ENCODE measurements at places on chromosomes 12 and 14.

GRCh38 chr12:11623382-11623781 lies 26.1 kb upstream of the ETV6 start:
- DNase-seq: no peak

- DNase-seq: no peak
Measured at GRCh38 chr12:14613718-14614117, 46.0 kb upstream of the PLBD1 start.

GRCh38 chr12:88947486-88948043 lies 367.3 kb upstream of the KITLG start:
- DNase-seq: no peak

DNA sequence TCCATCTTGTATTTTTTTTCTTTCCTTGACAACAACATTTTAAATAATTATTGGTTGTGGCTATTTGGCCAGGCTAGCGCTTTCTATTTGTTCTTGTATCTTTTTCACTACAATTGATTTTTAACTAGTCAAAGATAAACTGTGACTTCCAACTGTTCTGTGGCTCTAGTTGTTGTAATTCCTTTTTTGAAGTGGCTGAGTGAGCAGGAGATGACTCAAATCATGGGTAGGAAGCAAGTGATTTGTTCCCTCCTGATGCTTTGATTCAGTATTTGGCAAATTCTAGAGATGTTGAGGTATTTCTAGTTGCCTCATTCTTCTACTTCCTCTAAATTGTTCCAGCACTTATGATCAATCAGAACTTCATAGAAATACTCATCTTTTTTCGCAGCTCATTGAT lies 633.5 kb downstream of the RERGL start:
- no peak for DNase-seq

DNA sequence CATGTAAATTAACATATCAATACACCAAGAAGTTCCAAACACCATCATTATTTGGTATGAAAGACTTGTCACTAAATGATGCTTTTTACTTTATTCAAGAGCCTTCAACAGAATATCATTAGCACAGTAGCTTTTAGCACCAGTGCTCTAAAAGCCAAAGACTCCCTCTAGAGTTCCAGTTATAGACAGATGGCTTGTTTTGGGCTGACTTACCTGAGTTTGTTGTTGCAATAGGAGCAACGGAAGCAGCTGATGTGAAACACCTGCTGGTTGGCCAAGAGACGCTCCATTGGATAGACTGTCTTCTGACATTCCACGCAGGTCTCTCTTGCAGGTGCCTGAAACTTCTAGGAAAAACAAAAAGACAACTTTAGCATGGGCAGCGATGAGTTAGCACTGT lies 14.5 kb upstream of the CERS5 start:
- no peak for DNase-seq

- DNase-seq: no peak
Measured at GRCh38 chr12:40144023-40144422, 38.1 kb upstream of the SLC2A13 start.

GRCh38 chr14:36054353-36055051 lies 122.0 kb downstream of the PTCSC3 start:
- DNase-seq: no peak

DNA sequence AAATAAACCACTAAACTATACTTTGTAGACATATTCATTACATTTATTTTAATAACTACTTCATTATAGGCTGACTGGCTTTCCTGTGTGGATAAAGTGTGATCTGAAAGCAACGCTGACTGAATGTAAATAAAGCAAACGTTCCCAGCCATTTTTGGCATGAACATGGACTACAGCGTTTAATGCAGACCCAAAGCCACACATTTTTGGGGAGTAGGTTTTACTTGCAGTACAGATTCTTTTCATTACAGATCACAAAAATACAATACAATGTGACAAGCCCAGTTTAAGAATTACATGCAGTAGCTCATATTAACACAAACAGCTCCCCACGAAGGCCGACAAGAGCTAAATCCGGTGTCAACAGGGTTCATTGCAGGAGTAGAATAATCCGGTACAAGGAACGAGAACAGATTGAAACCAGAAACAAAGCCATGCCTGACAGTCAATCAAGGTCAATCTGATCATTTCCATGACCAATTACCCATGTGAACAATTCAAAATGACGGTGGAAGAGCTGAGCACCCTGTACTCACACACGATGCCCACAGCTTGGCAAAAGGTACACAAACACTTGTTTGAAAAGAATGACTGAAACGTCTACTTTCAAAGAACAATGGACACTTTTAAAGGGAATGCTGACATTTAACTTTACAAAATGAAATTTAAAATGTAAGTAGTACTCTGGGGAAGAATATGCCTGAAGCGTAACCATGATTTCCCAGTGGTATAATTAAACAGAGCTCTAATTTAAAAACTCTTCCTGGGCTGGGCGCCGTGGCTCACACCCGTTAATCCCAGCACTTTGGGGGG lies 5.3 kb downstream of the BAG5 start:
- DNase-seq: no peak

GRCh38 chr14:82642425-82642824 lies 1108.8 kb upstream of the SEL1L start:
- no peak for DNase-seq

GRCh38 chr14:24094841-24095270 lies 745 bp downstream of the PCK2 start:
- DNase-seq: no peak

GRCh38 chr14:93410893-93411292 lies 19.8 kb upstream of the UNC79 start:
- DNase-seq: no peak

GRCh38 chr12:22083167-22083566 lies 37.1 kb downstream of the CMAS start:
- no peak for DNase-seq

DNA sequence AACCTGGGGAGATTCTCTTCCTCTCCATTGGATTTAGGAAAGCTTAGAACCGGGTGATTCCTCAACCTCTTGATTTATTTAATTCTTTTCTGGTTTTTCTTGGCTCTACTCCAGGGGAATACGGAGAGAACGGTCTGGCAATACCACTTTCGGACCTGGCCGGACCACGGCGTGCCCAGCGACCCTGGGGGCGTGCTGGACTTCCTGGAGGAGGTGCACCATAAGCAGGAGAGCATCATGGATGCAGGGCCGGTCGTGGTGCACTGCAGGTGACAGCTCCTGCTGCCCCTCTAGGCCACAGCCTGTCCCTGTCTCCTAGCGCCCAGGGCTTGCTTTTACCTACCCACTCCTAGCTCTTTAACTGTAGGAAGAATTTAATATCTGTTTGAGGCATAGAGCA lies 67.6 kb downstream of the PTPN11 start:
- DNase-seq: no peak

DNA sequence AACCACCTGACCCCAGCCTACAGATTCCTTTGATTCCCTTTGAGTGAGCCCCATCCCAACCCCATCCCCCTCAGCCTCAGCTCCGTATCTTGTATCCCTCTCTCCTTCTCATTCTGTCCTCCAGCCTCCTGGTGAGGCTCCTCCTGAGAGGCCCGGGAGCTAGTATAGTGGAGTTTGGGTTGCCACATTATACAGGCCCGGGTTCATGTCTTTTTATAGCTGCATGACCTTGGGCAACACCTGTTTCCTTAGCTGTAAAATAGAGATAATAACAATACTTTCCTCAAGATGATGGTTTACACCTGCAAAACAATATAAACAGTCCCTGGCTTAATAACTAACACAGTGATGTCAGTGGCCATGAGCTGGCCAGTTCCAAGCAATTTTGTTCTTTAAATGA lies 89.8 kb downstream of the STAB2 start:
- DNase-seq: no peak
